ENCODE measurements at places on chromosomes 3 and 15.

- no peak for DNase-seq
These were observed 5.0 kb downstream of the SLC22A13 start for GRCh38 chr3:38270606-38271005.

GRCh38 chr3:184145111-184145524, 10.0 kb downstream of the EIF2B5 start:
- DNase-seq, result no peak

GRCh38 chr3:161035711-161036110, 69.4 kb downstream of the B3GALNT1 start:
- DNase-seq, result no peak

DNA sequence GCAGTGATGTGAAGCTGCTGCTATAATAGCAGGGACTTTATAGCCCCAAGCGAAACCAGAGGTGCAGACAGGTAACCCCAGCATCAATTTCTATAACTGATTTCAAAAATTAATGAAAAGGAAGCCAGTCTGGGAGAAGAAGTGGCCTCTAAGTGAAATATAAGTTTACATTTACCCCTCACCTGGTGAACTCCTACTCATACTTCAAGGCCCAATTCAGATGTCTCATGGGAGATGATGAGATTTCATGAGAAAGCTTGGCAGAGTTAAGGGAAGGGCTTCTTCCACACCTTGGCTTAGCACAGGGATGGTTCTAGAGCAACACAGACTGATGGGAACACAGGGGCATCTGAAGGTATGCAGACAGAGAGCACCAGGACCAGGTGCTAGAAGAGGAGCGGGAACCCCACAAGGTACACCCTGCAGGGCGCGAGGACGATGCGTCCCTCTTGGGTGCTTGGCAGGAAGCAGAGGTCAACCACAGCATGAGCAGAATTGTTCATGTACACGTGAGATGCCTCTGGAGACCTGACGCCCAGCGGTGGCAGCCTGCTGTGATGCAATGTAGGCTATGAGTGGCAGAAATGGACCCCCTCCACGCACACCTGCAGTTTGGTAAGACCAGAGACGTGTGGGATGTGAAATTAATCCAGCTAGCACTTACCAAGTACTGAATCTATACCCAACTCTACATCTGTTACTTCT, 102.9 kb downstream of the SRGAP3 start:
- DNase-seq, result no peak

- no peak for DNase-seq
These were observed 12.9 kb downstream of the CRABP1 start for GRCh38 chr15:78353093-78353492.

DNA sequence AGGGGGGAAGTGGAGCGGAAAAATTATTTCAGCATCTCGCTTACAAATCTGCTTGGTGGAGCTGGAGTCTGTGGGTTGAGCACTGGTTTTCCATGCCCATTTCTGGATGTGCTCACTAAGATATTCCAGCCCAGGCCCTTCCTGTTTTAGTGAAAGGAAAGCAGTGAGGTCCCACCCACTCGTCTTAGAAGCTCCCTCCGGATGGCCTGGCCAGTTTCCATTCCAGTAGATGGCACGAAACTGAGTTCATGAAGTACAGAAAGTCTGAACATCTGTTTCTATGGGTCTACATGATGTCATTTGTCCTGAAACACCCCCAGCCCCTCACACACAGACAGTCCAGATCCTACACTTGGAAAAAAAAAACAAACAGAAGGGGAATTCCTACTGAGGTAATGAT, 31.9 kb upstream of the THSD4 start:
- no peak for DNase-seq

GRCh38 chr3:194137506-194138474, 1.8 kb downstream of the HES1 start:
- no peak for DNase-seq

DNA sequence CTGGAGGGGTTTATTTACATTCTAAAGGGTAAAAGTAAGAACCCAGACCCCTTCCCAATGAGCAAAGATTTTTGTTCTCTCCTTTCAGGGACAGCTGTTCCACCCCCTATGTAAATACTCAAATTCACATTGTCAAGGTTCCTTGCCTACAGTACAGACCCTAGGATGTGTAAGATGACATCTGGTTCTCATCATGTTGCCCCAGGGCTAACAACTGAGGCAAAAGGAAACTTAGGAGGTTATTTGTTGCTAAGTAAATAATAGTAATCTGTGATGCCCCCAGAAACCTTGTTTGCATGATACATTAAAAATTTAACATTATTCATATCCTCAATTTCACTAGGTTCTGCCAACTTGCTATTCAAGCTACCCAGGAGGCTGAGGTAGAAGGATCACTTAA, 135.0 kb upstream of the CCNL1 start:
- no peak for DNase-seq

DNA sequence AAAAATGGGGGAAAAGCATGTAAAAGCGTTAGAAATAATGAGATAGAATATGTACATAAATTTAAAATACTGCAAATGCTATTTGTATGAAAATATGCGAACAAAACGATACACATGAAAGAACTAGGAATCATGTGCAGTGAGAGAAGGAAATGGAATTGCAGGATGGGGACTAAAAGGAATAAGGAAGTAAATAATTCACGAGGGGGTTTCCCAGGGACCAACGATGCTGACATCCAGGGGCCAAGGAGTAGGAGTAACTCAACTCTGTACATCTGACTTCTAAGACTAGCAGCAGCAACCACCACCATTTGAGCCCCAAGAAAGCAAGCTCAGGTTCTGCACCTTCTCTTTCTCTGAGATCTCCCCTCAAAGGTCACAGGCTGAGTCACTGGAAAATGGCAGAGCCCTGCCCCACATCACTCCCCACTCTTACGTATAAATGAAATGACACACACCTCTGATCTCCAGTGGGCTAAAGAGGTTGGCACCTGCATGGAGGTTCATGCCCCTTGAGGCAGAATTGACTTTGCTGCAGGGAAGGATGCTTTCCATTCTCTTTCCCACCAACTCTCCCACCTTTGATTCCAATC, 100.0 kb upstream of the DLG1 start:
- DNase-seq, result no peak

- no peak for DNase-seq
These were observed 12.8 kb downstream of the ADPGK start for GRCh38 chr15:72770673-72771328.

GRCh38 chr15:34311563-34311962, 26.0 kb downstream of the SLC12A6 start:
- no peak for DNase-seq

- DNase-seq, result no peak
These were observed 88.6 kb upstream of the CACNA2D3 start for GRCh38 chr3:54033761-54034160.

All from NCI-H2227 treated with DMSO at 0.1 percent for 48 hours (cell line).